ENCODE measurements at places on chromosomes 5 and 9. TPM values are rescaled to one million over a fixed set of nuclear protein-coding genes. Genes with fewer than 3 reads are reported as not detected.

PCDHGA7 gene
- 4.7 TPM for total RNA-seq

TNFSF8 gene
- 1.0 TPM for total RNA-seq

ARID3C gene
- total RNA-seq: not detected

HAUS6 gene
- 9.1 TPM for total RNA-seq

ACOT12 gene
- not detected for total RNA-seq

GHR gene
- 15.3 TPM for total RNA-seq

TAF11L10 gene
- total RNA-seq: not detected

All from right cardiac atrium (tissue), 5 donors.